ENCODE measurements at places on chromosomes 1 and 21.

GRCh38 chr1:189654906-189655305, 822.8 kb downstream of the BRINP3 start:
- DNase-seq, result no peak

DNA sequence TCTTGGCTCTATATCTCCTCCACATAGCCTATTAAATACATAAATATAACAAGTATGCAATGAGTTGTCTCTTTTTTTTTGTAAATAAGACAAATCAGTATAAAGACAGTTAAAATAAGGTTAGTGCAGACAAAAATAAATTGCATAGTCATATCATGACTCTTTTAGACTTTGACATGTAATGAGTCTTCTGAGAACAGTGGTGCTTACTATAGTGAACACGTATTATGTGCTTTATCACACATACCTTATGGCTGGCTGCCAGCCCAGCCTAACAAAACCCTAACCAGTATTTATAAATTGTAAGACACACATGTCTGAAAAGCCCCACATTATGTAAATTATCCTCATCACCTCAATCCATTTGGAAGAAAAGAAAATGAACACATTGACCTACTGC, 29.1 kb upstream of the F13B start:
- no peak for DNase-seq

GRCh38 chr1:35714921-35715567, 3.6 kb downstream of the C1orf216 start:
- no peak for DNase-seq

- no peak for DNase-seq
Measured at GRCh38 chr1:32431736-32432400, 33.0 kb upstream of the ZBTB8B start.

GRCh38 chr1:236774926-236775325, 20.2 kb upstream of the MTR start:
- DNase-seq, result no peak

Measured in activated naive CD4-positive, alpha-beta T cell treated with anti-CD3 and anti-CD28 coated beads for 36 hours (primary cell).